AG09309 (cell line): ENCODE measurements at places on chromosomes 11 and 22.

DNA sequence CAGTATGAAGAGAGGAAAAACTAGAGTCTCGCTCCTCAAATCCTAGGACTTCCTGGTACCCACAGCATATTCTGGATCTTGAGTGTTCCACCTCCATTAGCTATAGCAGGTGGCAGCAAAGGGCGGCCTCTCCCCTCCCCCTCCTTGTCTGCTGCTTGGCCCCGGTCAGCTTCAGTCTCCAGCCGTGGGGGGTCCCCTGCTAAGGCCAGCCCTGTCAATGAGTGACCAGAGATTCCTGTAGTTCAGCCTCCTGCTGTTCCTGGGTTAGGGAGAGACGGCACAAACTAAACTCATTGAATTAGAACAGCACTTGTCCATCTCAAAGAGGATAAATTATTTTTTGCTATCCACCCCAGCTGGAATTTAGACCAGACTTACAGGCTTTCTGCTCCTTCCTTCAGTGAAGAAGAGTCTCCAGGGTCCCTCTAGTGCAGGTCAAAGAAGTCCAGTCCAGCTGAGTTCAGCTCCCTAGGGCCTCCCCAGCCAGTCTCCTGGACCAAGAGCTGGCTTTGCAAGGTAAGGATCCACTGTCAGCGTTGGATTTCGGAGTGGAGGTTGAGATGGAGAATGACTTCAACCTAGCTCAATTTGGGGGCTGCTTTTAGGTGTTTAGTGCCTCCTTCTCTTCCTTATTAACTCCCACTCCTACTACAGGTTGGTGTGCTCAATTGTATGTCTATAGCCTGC is 1.1 kb upstream of the PHLDB1 start:
- no peak for DNase-seq

GRCh38 chr11:32531528-32531927 is 52.1 kb upstream of the EIF3M start:
- DNase-seq = no peak

- no peak for DNase-seq
These were observed at the start of gene PAX6 for GRCh38 chr11:31810779-31811647. TSS of gene PAX6 (minus strand) at chr11:31811322. CDS start at chr11:31806411, 4,911 bp downstream.

- DNase-seq = no peak
These were observed 29.1 kb upstream of the TP53I11 start for GRCh38 chr11:44979543-44980399.

- no peak for DNase-seq
These were observed 10.0 kb downstream of the RHOG start for GRCh38 chr11:3830730-3831129.

DNA sequence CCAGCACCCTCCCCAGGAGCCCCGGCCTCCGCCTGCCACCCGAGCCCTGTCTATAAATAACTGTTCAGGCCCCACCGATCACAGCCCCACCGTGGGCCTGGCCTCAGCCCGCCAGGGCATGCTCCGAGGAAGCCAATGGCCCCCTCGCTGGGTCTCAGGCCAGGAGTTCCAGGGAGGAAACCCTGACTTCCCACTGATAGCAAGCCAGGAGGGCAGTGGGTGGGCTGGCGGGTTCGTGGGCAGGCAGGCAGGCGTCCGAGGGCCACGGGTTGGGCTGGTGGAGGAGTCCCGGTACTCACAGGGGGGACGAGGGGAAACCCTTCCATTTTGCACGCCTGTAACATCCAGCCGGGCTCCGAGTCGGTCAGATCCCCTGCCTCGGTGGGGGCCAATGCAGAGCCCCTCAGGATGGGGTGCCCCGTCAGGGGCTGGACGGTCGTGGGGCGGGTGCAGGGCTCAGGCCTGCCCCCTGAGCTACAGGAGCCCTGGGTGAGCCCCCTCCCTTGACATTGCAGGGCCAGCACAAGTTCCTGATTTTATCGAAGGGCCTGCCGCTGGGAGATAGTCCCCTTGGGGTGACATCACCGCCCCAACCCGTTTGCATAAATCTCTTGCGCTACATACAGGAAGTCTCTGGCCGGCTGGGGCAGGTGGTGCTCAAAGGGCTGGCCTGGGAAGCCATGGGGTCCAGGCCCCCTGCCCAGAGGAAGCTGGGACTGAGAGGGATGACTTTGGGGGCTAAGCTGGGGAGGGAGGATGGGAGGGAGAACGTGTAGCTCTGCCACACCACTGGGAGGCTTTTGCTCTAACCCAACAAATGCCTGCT is at the start of gene SPI1:
SPI1 (minus strand) TSS at position 538 of the 826 bp plus-strand sequence; CDS start at position 344, 194 bp downstream.
- DNase-seq = no peak

- no peak for DNase-seq
These were observed 27.9 kb downstream of the FAM83F start for GRCh38 chr22:40022536-40023240.

DNA sequence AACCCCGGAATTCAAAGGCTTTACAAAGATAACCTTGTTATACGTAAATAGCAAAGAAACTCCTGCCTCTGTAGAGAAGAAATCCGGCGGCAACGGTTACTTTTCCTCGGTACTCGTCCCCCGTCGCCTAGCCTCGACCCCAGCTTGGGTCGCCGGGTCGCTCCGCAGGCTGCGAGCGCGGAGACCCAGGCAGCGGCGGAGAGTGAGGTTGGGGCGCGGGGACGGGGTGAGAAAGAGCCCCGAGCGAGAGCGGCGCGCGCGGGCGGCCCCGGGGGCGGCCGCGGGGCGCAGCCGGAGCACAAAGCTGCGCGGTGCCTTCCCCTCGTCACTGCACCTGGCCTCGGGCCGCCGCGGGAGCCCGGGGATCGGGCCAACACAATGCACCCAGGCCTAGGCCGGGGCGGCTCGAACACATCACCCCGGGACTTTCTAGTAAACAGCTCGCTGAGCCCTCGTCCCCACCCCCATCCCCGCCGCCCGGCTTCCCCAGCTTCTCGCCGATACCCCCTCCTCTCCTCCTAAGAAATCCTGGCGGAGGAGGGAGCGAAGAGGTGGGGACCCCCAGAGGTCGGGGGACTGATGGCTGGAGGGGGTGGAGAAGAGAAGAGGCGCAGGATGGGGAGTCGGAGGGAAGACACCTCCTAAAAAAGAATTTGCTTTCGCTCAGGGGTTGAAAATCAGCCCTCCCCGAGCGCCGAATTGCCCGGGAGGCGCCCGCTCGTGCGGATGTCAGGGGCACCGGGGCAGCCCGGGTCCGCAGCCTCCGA is 845 bp downstream of the MPPED2 start:
- DNase-seq = no peak
